ENCODE measurements at places on chromosomes 5 and 9.

- DNase-seq, result no peak
These were observed 97.4 kb downstream of the PARP8 start for GRCh38 chr5:50763846-50764245.

DNA sequence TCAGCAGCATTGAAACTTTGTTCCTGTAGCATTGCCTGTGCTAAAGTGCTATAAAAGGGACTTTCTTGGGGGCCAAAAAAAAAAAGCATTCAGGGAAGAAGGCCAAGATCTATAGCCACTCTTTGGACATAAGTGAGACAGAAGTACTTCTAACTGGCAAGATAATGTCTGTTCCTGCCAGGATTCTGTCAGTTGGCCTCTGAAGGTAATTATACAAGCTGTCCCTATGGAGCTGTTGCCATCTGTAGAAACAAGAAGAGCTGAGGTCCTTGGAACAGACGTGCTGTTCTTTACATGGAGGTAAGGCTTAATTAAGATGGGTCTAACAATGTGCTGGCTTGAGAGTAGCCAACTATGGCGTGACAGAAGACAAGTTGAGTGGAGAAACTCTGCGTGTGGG is 9.7 kb downstream of the KIF20A start:
- DNase-seq, result no peak

DNA sequence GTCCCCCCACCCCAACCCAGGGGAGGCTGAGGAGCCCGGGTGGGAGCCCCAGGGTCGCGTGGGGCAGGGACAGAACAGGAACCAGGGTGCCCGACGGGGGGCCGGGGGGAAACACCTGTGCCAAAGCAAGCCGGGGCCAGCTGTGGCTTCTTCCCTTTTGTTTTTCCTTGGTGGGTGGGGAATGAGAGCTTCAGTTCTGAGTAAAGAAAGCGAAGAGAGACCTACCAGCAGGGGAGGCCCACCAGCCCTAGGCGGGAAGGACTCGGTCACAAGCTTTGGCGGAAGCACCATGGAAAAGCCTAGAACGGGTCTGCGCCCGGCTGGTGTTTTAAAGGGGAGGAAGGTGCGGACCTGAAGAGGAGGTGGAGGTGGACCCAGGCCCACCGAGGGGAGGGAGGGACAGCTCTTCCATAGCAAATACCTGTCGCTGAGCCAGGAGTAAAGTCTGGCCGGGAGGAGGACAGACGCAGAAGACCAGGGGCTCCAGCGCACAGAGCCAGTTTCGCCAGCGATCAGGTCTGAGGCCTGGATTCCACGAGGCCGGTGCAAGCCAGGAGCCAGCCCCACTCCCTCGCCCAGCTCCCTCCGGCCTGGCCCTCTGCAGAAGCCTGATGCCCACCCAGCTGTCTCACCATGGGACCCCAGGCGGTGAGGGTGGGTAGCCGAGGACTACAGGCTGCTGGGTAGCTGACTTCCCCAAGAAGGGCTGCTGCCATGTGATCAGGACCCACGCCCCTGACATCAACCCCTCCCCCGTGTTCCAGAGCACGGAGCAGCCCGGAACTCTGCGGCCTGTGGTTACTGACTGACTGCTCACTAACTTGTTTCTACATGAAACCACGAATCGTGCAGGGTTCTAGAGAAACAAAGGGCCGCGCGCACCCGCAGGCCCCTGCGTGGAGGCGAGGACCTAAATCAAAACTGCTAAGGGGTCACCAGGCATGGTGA is 849 bp upstream of the MGAT1 start:
- DNase-seq, result no peak

GRCh38 chr5:72511366-72511765 is 4.2 kb upstream of the ZNF366 start:
- DNase-seq, result no peak

DNA sequence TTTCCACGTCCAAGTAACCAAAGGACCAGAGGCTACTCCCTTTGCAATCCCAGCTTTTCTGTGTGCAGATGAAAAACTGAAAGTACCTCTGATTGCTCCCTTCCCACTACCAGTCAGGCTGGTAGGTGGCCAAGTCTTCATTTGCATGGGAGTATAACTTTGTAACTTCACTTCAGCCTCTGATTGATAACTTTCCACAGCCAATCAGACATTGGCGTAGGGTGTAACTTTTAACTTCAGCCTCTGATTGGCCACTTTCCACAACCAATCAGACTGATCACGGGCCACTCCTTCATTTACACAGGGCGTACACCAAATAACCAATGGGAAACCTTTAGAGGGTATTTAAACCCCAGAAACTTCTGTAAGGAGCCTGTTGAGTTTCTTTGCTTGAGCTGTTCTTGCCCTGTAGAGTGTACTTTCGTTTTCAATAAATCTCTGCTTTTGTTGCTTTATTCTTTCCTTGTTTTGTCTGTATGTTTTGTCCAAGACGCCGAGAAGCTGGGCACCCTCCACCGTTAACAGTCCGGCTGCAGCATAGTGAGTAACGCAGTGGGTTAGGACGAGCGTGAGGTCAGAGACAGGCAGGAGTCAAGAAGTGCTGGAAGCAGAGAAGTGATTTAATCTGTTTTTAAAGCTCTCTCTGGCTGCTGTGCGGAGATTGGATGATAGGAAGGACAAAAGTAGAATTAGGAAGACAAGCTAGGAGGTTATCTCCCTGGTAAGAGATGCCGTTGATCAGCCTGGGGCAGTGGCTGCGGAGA is 3.5 kb upstream of the EXOSC2 start:
- peak; percentile 95 for DNase-seq

- no peak for DNase-seq
These were observed 148.6 kb downstream of the CDH9 start for GRCh38 chr5:26889815-26890214.

DNA sequence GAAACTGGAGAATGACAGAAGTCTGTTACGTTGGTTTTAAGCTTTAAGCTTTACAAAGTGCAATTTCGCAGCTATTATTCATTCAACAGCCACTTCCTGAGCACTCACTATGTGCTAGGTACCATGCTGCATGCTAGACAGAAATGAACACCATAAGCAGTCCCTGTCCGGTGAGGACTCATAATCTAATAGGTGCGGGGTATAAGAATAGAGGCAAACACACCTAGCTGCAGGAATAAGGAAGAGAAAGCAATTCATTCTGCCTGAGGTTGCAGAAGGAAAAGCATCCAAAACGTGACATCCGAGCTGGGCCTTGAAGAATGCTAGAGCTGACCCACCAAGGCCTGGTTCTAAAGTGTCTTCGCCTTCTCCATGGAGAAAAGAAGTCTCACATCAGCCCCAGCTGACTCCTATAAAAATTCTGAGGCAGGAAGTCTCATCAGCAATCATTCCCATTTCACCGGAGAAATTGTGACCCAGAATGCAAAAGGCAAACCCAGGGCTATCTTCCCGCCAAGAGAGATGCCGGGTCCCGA is 542 bp downstream of the FKBP15 start:
- DNase-seq, result peak; percentile 1

- DNase-seq, result no peak
These were observed 9.2 kb downstream of the PRR16 start for GRCh38 chr5:120473332-120473731.

GRCh38 chr5:16691731-16692130 is 74.9 kb upstream of the RETREG1 start:
- no peak for DNase-seq

GRCh38 chr5:10857338-10857733 is 96.3 kb upstream of the DAP start:
- DNase-seq, result no peak

- no peak for DNase-seq
These were observed 7.3 kb downstream of the PRR7 start for GRCh38 chr5:177453852-177454396.

DNA sequence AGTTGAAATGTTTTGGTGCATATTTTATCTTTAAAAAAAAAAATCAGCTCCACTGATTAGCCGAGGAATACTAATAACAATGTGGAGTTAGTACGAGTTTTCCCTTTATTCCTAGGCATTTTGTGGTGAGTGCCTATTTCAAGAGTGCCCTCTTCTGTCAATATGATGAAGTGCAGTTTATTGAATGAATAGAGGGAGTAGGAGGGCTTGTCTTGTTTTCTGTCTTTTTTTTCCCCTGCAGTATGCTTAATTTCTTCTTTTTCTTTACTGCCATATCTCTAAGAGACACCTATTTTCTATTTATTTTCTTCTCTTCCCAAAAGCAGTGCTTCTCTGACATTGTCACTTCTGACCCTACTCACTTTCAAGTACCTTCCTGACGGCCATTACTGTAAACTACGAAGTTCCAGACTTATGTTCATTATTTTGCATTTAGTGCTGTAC is 169.6 kb upstream of the PITX1 start:
- no peak for DNase-seq

DNA sequence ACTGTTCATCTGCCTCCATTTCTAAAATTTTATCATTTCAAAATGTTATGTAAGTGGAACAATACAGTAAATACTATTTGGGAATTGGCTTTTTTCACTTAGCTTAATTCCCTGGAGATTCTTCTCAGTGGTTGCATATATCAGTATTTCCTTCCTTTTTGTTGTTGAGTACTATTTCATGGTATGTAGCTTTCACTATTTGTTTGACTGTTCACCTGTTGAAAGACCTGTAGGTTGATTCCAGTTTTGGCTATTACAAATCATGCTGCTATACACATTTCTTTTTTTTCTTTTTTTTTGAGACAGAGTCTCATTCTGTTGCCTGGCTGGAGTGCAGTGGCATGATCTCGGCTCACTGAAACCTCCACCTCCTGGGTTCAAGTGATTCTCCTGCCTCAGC is 33.0 kb upstream of the PWWP2A start:
- DNase-seq, result no peak

- no peak for DNase-seq
These were observed 80.1 kb upstream of the PLPP6 start for GRCh38 chr9:4581861-4582565.
